ENCODE measurements at places on chromosomes 13 and 19. TPM values are rescaled to one million over a fixed set of nuclear protein-coding genes. Genes with fewer than 3 reads are reported as not detected.

VSTM1 gene
- total RNA-seq: not detected

DNA sequence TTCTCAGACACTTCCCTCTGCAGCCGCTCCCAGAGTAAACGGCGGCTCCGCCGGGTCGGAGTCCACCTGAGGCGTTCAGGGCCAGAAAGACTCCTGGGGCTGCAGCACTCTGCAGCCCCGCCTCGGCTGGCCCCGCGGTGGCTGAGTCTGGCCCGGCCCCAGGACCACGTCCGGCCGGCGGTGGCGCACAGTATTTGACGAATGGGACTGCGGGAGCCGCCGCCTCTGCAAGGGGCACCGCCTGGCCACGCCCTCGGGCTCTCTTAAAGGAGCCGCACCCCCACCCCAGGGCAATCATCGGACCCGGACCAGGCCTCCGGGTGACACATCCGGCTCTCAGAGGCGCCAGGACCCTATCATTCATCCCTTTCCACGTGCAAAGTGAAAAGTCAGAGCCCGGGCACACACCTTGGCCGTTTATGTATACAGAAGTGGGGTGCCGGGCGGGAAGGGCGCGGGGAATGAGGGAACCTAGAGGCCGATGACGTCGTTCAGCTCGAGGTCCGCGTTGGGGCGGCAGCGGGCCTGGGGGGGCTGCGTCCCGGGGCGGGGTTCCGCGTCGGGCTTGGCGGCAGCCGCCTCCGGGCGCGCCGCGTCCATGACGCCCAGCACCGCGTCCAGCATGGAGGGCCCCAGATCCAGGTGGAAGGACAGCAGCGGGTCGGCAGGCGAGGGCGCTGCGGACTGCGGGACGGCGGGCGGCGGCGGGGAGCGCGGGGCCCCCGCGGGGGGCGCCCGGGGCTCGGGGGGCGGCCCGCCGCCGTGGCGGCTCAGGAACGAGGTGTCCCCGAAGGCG, 1.2 kb upstream of the LENG9 start:
- peak; percentile 97 for DNase-seq

- DNase-seq: peak; percentile 92
Observed at GRCh38 chr19:2636897-2637683, 65.4 kb downstream of the GNG7 start.

GRCh38 chr19:3034656-3035541, 5.8 kb upstream of the TLE2 start:
- no peak for DNase-seq

- DNase-seq: no peak
Observed at GRCh38 chr19:38793177-38793576, 4.2 kb downstream of the LGALS7B start.

DNA sequence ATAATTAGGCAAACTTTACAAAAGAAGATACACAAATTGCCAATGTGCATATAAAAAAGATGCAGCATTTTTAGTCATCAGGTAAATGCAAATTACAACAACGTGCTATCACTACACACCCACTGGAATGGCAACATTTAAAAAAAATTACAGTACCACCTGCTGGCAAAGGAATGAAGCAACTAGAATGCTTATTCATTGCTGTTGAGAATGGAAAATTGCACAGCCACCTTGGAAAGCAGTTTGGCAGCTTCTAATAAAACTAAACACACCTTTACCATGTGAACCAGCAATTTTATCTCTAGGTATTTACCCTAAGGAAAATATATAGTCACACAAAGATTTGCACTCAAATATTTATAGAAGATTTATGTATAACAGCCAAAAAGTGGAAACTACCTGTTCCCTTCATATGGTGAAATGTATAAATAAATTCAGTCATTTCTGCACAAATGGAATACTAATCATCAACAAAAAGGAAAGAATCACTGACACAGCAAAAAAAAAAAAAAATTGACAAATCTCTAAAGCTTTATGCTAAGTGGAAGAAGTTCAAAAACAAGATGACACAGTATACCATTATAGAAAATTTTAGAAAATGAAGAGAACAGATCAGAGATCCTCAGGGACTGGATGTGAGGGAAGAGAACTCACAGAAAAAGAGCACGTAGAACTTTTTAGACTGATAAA, 30.3 kb downstream of the OXGR1 start:
- no peak for DNase-seq

DNA sequence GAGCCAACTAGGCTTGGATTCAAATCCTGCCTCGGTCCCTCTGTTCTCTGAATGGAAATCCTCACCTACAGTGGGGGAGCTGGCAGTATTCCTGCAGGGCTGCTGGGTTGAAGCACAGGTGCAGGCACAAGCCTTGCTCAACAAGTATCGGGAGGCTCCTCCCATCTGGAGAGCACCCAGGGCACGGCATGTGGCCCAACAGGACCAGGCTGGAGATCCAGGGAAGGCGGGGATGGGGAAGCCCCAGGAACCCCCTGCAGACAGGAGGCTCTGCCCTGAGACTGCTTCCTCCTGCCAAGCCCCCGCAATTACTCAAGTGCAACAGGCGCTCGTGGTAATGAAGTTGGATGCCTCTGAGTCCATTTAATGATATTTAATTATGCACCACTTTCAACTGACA, 128.0 kb upstream of the VSTM2B start:
- no peak for DNase-seq

DNA sequence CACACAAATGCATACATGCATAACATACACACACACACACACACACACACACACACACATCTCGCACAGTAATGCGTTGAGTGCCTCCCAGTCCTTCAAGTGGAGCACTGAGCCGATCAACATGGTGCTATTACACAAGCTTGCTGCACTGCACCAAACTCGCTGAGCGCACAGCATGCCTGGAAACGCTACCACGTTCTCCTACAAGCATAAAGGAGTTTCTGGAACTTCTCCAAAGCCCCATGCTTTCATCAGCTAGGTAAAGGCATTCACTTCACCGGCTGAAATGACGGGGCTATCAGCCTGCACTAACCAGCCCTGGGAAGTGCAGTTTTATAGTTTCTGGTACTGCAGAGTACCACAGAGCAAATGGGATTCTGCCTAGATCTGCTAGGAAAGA, 92.7 kb downstream of the FGF14 start:
- DNase-seq: no peak

DNA sequence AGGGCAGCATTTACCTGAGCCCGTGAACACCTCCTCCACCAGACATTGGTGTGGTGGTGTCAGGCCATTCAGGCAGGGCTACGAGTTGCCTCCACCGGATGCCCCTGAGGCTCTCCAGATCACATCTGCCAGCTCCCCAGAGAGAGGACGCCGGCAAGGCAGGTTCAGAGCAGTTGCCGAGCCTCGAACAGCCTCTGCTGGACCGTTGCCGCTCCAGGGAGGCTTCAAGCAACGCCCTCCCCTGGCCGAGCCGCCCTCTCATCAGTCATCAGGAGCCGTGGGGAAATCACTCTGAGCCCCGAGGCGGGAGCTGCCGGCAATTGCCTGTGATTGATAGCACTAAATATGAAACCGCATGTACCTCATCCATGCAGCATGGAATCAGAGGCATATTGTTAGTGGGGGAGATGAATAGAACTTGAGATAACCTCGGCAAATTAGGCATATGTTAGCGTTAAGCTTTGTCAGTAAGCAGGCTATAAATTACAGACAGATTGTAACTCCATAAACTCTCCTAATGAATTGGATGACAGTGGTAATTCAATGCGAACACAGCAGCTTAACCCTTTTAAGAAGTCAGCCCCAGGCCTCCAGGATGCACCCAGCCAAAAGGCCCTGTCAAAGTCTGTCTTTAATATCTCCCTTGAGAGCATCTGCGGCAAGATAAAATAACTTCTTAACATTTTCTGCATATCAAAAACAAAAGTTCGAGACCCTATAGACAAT, 29.8 kb upstream of the SPACA7 start:
- DNase-seq: peak; percentile 69

DNA sequence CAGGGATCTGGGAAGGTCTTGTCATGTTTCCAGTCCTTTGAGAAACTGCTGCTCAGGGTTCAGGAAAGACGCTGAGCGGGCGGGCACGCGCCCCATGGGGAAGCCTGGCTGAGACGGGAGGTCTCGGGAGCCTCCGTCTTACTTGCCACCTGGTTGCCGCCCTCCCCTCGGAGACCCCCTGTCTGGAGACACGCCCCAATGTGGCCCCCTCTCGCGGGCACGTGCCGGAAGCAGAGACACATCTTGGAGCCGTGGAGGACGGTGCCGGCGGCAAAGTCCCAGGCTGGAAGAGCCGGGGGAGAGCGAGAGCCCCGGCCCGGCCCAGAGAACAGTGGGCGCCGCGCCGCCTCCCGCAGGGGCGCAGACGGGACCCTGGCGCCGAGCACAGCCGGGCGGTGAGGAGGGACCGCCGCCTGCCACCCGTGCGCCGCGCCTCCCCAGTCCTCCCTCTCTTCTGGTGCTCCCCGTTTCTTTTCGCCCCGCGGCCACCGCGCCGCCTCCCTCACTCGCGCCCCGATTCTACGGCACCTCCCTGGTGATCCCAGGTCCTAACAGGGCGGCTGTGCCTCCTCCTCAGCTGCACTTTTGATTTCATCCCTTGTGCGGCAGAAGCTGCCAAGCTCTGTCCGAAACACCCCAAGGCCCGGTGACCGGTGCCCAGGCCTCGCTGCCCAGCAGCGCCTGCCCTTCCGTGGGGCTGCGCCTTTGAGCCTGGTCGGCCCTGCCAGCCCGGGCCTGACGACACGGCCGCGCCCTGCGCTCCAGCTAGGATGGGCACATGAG, 15.5 kb downstream of the GJB2 start:
- DNase-seq: no peak

DNA sequence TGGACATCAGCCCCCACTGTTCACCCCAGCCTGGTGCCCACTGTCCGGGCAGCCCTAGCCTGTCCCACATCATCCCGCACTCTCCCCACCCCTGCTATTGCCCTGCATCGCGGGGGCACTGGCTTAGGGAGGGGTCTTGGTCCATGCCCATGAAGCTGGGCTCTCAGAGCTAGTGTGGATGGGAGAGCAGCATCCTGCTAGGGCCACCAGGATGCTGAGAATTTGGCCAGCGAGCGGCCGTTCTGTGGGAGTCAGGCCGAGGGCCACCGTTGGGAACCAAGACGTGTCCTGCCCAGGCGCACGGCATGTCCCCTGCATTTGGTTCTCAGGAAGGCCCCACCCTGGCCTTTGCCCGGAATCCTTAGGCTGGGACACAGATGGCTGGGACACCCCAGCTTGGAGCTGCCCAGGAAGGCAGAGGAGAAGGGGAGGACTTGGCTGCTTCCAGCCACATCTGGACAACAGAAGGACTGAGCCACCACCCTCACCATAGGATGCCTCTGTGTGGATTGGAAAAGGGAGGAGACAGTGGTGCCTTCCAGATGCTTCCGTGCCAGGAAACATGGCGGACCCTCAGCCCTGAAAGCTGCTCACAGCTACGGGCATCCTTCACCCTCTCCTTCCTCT, 14.6 kb downstream of the ADGRE5 start:
- DNase-seq: no peak

DNA sequence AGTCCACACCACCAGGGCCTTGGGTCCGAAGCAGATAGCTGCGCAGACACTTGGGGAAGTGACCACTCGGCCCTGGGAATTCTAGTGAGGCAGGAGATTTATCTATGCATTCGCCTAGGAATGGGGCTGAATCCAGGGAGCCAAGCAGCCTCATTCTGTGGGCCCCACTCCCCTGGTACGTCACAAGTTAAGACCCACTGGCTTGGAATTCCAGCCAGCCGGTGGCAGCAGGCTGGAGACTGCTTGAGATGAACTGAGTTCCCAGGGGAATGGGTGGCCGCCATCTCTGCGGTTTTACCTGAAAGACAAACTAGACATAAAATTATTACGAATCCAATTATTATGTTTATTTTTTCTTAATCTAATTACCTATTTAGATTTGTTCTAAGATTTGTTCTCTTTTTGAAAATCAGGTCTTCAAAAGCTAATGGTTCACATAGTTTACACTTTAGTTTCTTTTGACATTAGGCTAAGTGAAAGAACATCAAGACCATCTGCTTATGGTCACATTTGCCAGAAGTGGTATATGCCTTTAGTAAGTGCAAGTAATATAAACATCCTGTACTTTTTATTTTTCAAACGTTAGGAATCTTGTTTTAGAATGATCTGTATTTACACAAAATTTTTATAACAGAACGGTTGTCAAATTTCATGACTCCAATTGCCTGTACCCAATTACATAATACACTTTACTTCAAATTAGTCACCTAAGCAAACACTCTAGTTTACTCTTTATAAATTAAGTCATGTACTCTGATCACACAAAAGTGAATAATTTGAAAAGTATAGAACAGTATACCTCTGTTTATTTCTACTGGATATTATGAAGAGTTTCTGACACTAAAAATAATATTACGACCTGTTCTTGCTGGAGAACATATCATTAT, 74.4 kb downstream of the SLITRK6 start:
- no peak for DNase-seq
